Breast epithelium (tissue), 4 donors: ENCODE measurements at places on chromosomes 4 and X. TPM values are rescaled to one million over a fixed set of nuclear protein-coding genes. Genes with fewer than 3 reads are reported as not detected.

The NLGN4X gene
- total RNA-seq: 0.64 TPM

- no peak for DNase-seq
These were observed 1.1 kb upstream of the FGF16 start for GRCh38 chrX:77446029-77446585.

The NSUN7 gene
- total RNA-seq: 0.80 TPM

The MAGED2 gene
- total RNA-seq: 109 TPM

The RBMXL3 gene
- total RNA-seq: not detected

The TRIM61 gene
- total RNA-seq: 0.96 TPM

DNA sequence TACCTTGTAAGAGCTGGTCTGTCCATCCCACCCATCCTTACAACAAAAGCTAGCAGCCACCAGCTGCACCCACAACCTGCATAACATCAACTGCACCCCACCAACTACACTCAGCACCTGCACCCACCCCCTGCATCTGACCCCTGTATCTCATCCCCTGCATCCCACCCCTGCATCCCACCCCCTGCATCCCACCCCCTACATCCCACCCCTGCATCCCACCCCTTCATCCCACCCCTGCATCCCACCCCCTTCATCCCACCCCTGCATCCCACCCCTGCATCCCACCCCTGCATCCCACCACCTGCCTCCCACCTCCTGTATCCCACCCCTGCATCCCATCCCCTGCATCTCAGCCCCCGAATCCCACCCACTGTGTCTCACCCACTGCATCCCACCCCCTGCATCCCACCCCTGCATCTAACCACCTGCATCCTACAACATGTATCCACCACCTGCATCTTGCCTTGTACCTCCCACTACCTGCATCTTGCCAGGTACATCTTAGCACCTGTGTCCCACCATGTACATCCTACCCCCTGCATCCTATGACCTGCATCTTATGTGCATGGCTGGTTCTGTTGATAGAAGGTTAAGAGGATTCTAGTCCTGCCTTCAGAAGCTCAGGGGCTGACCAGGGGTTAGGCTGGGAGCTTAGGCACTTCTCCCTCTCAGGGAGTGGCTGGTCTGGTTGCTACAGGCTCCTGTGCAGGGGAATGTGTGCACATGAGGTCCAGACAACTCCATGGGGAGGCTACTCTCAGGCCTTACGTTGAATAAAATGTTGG lies 9.4 kb downstream of the TMEM271 start:
- no peak for DNase-seq
